ENCODE measurements at places on chromosomes 4 and X. TPM values are rescaled to one million over a fixed set of nuclear protein-coding genes. Genes with fewer than 3 reads are reported as not detected.

The ADGRG4 gene
- 2.0 TPM for polyA plus RNA-seq

The IL2 gene
- not detected for polyA plus RNA-seq

The FDCSP gene
- polyA plus RNA-seq: 18.3 TPM

The BEX2 gene
- 79.4 TPM for polyA plus RNA-seq

The SMIM20 gene
- polyA plus RNA-seq: 46.9 TPM

The GPR173 gene
- polyA plus RNA-seq: 4.1 TPM

The USP51 gene
- polyA plus RNA-seq: 8.2 TPM

The HMX1 gene
- polyA plus RNA-seq: not detected

The CHRDL1 gene
- polyA plus RNA-seq: 70.2 TPM

The CXCL11 gene
- 1.1 TPM for polyA plus RNA-seq

The NLGN3 gene
- 2.5 TPM for polyA plus RNA-seq

The NPY1R gene
- 1.8 TPM for polyA plus RNA-seq

The TRIM2 gene
- 9.5 TPM for polyA plus RNA-seq

The PABPC5 gene
- 6.9 TPM for polyA plus RNA-seq

The NPNT gene
- polyA plus RNA-seq: 49.9 TPM

The COL4A6 gene
- polyA plus RNA-seq: 3.3 TPM
